ENCODE measurements at places on chromosomes 7 and 10.

DNA sequence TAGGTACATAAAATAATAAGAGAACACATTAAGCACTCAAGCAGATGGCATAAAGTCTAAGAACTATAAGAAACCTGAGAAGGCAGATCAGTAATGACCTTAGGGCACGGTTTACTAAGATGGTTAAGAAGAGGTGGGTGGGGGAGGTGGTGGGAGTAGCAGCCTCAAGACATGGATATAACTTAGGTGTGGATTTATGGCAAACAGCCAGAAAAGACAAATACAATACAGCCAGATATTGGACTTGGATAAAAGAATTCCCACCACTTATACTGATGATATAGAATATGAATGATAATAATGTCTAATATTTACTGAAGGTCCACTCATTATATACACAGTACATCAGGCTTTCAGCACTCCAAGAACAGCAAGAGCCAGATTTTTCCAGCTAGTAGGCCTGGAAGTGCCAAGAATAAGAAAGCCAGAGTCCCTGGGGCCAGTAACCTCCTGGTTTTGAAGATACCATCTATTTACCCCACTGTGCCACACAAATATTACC lies 11.9 kb downstream of the DPY19L1 start:
- H3K4me1 ChIP-seq = no peaks in the 10 kb centered on the region
- no peak overlapping the region for H3K27ac ChIP-seq
- no peak overlapping the region for H3K4me3 ChIP-seq
- no peaks in the 10 kb centered on the region for H3K36me3 ChIP-seq
- no peaks in the 10 kb centered on the region for H3K27me3 ChIP-seq
- no peak for DNase-seq

GRCh38 chr7:36286226-36286625 lies 103.4 kb upstream of the ANLN start:
- H3K4me3 ChIP-seq = no peak overlapping the region
- no peak overlapping the region for H3K27ac ChIP-seq
- H3K36me3 ChIP-seq = no peaks in the 10 kb centered on the region
- H3K27me3 ChIP-seq = no peaks in the 10 kb centered on the region
- peaks cover 14% of the 10 kb centered on the region for H3K4me1 ChIP-seq

DNA sequence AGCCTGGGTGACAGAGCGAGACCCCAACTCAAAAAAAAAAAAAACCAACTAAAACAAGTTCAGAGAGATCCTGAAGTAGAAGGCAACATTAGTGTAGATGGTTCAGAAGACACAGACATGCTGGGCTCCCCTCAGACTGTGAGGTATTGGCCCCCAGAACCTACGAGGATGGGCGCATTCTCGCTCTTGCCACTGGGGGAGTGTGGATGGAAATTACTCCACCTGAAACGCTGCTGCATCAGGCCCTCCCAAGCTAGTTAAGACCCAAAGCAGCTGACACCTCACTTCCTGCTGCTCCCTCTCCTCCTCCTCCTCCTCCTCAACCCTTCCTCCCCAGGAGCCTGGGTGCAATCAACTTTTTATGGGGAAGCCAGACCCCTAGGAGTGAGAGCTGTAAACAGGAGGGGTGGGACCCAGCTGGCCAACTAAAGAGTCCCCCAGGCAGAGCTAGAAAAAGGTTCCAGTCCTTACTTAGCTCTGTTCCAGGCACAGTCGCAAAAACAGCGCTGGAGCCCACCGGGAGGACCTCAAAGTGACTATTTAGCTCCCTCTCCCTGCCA lies 7.4 kb downstream of the SH3PXD2A start:
- DNase-seq = no peak
- no peak overlapping the region for H3K4me3 ChIP-seq
- H3K27ac ChIP-seq = no peak overlapping the region

- no peaks in the 10 kb centered on the region for H3K4me1 ChIP-seq
- no peak overlapping the region for H3K27ac ChIP-seq
- H3K27me3 ChIP-seq = no peaks in the 10 kb centered on the region
- no peak overlapping the region for H3K4me3 ChIP-seq
- H3K36me3 ChIP-seq = no peaks in the 10 kb centered on the region
- DNase-seq = no peak
Observed at GRCh38 chr10:105192861-105193260, 551.8 kb downstream of the SORCS3 start.

DNA sequence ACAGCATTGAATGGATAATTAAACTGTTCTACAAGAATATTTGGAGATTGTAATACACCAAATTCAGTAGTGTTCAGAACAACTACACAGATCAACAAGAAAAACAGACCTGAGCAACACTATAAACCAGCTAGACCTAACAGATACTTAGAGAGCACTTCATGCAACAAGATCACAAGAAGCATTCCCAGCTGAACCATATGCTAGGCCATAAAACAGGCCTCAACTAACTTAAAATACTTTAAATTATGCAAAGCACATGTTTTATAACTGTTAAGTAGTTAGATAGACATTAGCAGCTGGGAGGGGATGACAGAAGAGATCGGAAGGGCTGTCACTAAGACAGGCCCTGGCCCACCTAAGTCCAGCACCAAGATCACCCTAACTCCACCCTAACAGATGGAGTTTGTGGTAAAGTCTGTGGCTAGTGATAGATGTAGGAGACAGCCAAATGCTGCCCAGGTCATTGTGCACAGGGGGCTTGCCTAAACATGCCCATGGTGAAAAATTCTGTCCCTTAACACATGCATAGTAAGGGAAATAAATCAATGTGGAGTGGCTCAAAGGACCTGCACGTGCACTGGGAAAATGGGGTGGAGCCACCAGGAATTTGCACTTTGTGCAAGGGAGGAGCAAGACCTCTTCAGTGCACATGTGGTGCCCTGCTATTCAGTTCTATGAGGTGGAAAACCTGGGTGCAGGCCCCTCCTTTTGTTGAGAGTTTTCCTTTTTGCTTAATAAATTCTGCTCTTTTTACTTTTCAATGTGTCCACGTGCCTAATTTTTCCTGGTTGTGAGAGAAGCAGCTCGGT lies 567.8 kb upstream of the NRG3 start:
- no peaks in the 10 kb centered on the region for H3K36me3 ChIP-seq
- no peak overlapping the region for H3K27ac ChIP-seq
- no peaks in the 10 kb centered on the region for H3K27me3 ChIP-seq
- no peaks in the 10 kb centered on the region for H3K4me1 ChIP-seq
- DNase-seq = no peak
- H3K4me3 ChIP-seq = no peak overlapping the region

GRCh38 chr10:35716776-35717175 lies 74.7 kb upstream of the FZD8 start:
- no peaks in the 10 kb centered on the region for H3K36me3 ChIP-seq
- no peaks in the 10 kb centered on the region for H3K27me3 ChIP-seq
- H3K4me3 ChIP-seq = no peak overlapping the region
- H3K4me1 ChIP-seq = no peaks in the 10 kb centered on the region
- DNase-seq = no peak

DNA sequence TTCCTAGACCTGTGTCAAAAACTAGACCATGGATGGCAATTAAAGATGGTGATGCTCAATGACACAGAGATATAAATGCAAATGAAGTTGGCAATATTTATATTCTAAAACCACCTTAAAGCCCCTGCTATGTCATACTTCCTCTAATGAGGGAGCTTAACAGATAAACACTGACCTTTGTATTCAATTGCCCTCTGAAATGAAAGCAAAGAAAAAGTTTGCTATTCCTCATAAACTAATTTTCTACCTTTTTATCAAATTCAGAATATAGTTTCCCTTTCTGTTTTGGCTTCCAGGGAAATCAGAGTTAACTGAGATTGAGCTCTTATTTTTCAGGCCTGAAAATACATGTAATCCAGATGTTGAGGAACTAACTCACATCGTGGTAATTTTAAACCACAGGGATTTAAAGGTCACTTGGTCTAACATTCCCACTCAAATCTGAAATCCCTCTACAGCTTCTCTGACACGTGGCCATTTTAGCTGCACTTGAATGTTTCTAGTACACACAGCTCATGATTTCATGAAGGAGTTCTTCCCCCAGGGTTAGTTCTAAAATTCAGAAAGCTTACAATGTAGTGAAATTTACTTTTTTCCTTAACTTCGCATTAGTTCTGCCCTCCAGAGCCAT lies 37.9 kb upstream of the ABCB5 start:
- no peaks in the 10 kb centered on the region for H3K27me3 ChIP-seq
- no peaks in the 10 kb centered on the region for H3K36me3 ChIP-seq
- no peak overlapping the region for H3K27ac ChIP-seq
- H3K4me3 ChIP-seq = no peak overlapping the region
- DNase-seq = no peak

DNA sequence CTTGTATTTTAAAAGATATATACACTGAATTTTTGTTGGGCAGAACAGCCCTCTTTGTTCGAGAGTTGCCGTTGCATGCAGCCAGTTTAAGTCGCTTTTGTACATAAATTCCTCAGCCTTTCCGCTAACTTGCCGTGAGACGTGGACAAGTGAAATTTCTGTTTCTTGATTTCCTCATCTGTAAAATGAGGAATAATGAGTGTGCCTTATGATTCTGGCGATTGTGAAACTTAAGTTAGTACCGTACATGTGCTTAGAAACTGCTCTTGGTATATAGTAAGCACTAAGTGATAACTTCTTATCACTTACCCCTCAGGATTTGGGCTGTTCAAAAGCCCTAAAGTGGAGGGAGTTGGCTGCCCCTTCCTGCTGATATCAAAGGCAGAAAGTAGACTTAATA lies 1.4 kb downstream of the CCNJ start:
- DNase-seq = no peak
- H3K27me3 ChIP-seq = no peaks in the 10 kb centered on the region
- peak overlapping the region; percentile 77 for H3K4me3 ChIP-seq
- no peaks in the 10 kb centered on the region for H3K36me3 ChIP-seq
- H3K27ac ChIP-seq = no peak overlapping the region

DNA sequence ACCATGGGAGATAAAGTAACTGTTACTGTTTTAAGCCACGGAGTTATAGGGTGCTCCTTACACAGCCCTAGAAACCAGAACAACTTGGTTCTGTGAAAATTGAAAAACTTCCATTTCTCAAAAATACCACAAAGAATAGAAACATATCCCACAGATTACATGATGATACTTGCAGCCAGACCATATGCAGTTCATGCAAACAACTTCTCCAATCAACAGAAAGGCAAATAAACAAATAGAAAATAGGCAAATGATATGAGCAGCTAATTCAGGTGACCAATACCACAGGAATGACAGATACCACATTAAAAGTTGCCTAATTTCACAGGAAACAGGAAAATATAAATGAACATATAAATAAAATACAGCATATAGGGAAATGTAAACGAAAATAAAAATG lies 297.5 kb downstream of the HTR7 start:
- H3K27me3 ChIP-seq = no peaks in the 10 kb centered on the region
- no peak for DNase-seq
- H3K36me3 ChIP-seq = no peaks in the 10 kb centered on the region
- H3K4me1 ChIP-seq = no peaks in the 10 kb centered on the region
- no peak overlapping the region for H3K4me3 ChIP-seq

GRCh38 chr10:22341926-22342196 lies 3.4 kb upstream of the SPAG6 start:
- H3K4me1 ChIP-seq = no peaks in the 10 kb centered on the region
- DNase-seq = no peak
- no peak overlapping the region for H3K4me3 ChIP-seq
- H3K27ac ChIP-seq = no peak overlapping the region
- H3K27me3 ChIP-seq = peaks cover 23% of the 10 kb centered on the region
- H3K36me3 ChIP-seq = no peaks in the 10 kb centered on the region

- H3K4me3 ChIP-seq = no peak overlapping the region
- H3K4me1 ChIP-seq = no peaks in the 10 kb centered on the region
- H3K27ac ChIP-seq = no peak overlapping the region
- no peak for DNase-seq
- H3K36me3 ChIP-seq = no peaks in the 10 kb centered on the region
Observed at GRCh38 chr7:66377045-66377444, 171.9 kb downstream of the TPST1 start.

- no peak overlapping the region for H3K27ac ChIP-seq
- H3K36me3 ChIP-seq = no peaks in the 10 kb centered on the region
- H3K4me1 ChIP-seq = no peaks in the 10 kb centered on the region
- no peak overlapping the region for H3K4me3 ChIP-seq
Observed at GRCh38 chr10:116353817-116354216, 29.6 kb downstream of the CCDC172 start.

- no peak for DNase-seq
- H3K4me1 ChIP-seq = peaks cover 4% of the 10 kb centered on the region
- no peaks in the 10 kb centered on the region for H3K27me3 ChIP-seq
- H3K27ac ChIP-seq = no peak overlapping the region
Observed at GRCh38 chr7:149716007-149716931, 57.1 kb downstream of the ZNF467 start.

GRCh38 chr10:52347327-52347667 lies 33.2 kb downstream of the DKK1 start:
- no peaks in the 10 kb centered on the region for H3K27me3 ChIP-seq
- no peak overlapping the region for H3K4me3 ChIP-seq
- H3K36me3 ChIP-seq = no peaks in the 10 kb centered on the region
- no peaks in the 10 kb centered on the region for H3K4me1 ChIP-seq

DNA sequence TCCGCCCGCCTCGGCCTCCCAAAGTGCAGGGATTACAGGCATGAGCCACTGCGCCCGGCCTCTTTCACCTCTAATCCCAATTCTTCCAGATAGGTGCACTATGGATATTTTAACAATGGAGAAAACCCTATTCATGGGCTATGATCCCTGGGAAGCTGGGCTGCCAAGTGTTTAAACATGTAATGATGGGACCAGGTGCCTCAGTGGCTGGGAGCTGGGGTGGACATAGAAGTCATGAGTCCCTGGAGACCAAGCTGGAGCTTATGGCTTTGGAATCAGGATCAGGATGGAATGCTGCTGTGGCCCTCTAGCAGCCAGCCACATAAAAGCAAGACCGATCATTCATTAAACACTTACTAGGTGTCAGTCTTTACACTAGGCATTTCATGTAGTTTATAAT lies 41.8 kb upstream of the IGFBP3 start:
- no peaks in the 10 kb centered on the region for H3K4me1 ChIP-seq
- H3K27ac ChIP-seq = no peak overlapping the region
- H3K27me3 ChIP-seq = no peaks in the 10 kb centered on the region
- no peaks in the 10 kb centered on the region for H3K36me3 ChIP-seq
- DNase-seq = no peak
- H3K4me3 ChIP-seq = no peak overlapping the region

DNA sequence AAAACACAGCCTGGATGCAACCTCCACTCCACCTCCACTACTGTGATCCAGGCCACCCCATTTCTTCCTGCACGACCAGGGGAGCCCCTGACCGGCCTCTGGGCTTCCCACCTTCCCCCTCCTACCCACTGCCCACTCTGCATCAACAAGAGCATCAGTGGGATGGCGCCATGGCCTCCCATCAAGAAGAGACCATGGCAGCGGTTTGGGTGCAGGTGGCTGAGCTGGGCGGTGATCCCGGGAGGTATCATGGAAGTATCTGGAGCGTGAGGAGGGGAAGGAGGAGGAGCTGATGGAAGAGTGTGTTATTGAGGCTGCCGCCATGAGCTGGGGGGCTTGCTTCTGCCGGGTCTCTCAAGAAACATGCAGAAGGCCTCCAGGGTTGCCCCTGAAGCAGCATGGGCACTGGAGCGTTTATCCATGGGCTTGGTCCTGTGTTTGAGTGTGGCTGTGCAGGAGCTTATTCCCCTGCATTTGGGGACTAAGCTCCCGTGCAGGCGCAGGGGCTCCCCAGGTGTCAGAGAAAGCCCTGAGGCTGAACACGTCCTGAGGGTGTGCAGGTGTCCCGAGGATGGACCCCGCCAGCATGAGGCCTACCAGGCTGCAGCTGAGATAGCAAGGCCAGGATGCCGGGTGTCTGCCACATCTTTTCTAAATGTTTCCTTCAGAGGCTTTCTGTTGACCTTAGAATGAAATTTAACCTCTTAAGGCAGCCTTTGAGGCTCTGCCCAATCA lies 99.2 kb upstream of the PCBD1 start:
- no peak overlapping the region for H3K4me3 ChIP-seq
- H3K36me3 ChIP-seq = no peaks in the 10 kb centered on the region
- H3K27ac ChIP-seq = no peak overlapping the region
- H3K27me3 ChIP-seq = no peaks in the 10 kb centered on the region
- DNase-seq = no peak

GRCh38 chr7:70156057-70156456 lies 557.8 kb downstream of the AUTS2 start:
- no peak overlapping the region for H3K4me3 ChIP-seq
- no peaks in the 10 kb centered on the region for H3K36me3 ChIP-seq
